ENCODE measurements at places on chromosomes 7 and 10.

DNA sequence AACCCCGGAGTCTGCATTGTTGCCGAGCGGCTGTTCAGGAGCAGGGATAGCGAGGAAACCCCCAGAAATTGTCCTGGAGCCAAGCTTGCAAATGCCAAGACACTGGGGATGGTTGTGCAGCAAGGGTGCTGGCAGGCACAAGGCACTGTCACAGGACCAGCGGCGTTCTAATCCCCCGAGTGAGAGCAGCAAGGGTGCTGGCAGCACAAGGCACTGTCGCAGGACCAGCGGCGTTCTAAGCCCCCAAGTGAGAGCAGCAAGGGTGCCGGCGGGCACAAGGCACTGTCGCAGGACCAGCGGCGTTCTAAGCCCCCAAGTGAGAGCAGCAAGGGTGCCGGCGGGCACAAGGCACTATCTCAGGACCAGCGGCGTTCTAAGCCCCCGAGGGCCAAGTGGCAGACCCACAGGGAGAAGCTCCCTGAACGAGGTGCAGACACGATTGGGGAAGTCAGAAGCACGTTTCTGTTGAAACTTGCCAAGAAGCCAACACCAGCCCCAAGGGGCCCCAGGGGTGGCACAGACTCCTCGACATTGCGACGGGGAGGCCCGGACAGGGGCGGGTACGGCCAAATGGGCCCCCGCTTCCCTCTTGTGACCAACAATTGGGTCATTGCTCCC lies 40.4 kb upstream of the INPP5A start:
- no peak for DNase-seq

DNA sequence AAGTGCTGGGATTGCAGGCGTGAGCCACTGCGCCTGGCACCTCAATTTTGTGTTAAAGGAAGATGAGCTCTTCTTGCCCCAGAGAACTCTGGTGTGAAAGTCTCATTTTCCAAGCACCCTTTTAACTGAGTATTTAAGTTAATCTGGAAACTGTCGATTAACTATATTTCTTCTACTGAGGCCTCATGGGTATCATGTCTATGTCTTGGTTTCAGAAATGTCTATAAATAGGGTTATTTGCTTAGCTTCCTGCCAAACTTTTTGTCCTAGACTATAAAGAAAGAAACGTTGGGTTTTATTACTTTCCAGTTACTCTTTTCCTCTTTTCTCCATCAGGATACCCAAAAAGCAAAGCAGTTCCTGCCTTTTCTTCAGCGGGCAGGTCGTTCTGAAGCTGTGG lies 102.4 kb downstream of the LRRC4 start:
- DNase-seq, result no peak

GRCh38 chr7:25054819-25055519 lies 70.1 kb downstream of the CYCS start:
- DNase-seq, result no peak

GRCh38 chr7:50321487-50322067 lies 17.1 kb downstream of the IKZF1 start:
- no peak for DNase-seq

GRCh38 chr7:27189997-27190748 lies 5.1 kb upstream of the HOXA11 start:
- no peak for DNase-seq

GRCh38 chr7:107442678-107443077 lies 27.2 kb upstream of the GPR22 start:
- DNase-seq, result no peak

DNA sequence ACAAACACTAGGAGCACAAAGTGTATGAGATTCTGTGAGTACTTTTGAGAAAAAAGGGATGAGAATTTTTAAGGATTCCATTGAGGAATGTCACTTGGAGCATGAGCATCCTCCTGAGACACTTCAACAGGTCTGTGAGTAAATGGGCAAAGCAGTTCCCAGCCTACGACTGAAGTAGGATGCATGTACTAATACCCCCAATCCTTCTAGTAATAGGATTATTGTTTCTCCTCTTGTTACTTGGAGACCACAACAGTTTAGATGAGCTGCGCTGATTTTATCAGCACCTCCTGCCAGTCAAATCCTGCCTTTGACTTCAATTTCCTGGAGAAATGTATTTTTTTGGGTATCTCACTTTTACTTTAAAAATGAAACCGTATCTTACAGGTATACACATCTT lies 820 bp downstream of the BBS9 start:
- no peak for DNase-seq
